ENCODE measurements at places on chromosomes 4 and X.

GRCh38 chrX:475926-476723 lies 89.4 kb upstream of the PPP2R3B start:
- DNase-seq: no peak

GRCh38 chr4:168384437-168385141 lies 66.0 kb upstream of the DDX60 start:
- no peak for DNase-seq

- no peak for DNase-seq
Measured at GRCh38 chr4:23422878-23423277, 467.0 kb downstream of the PPARGC1A start.

- no peak for DNase-seq
Measured at GRCh38 chr4:57156242-57156990, 46.2 kb upstream of the IGFBP7 start.

- DNase-seq: no peak
Measured at GRCh38 chr4:6794189-6794588, 11.7 kb downstream of the KIAA0232 start.

- no peak for DNase-seq
Measured at GRCh38 chrX:154375156-154375504, 696 bp upstream of the FLNA start.

GRCh38 chrX:150847088-150847487 lies 51.4 kb downstream of the CD99L2 start:
- no peak for DNase-seq

- no peak for DNase-seq
Measured at GRCh38 chr4:36914106-36914505, 330.4 kb upstream of the NWD2 start.

DNA sequence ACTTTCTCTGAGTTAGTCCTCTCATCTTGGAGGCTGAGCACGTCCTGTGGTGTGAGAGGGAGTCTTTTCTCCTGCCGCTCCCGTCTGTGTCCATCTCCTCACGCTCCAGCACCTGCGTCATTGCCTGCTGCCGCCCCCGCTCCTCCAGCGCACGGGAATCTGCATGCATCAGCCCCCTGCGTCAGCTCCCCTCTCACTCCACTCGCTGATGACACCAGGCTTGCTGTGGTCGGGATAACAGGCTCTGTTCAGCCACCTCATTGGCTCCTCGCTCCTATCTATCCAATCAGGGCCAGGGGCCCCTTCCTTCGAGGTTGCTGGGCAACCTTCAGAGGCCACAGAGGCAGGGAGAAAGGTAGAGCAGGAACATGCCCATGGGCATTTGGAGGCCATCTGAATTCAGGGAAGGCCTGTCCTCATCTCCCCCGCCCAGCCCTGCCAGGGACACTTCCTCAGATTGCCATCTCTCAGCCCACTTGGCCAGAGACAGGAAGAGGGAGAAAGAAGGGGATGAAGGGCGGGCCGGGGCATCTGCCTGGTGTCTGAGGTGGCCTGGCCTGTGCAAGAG lies 9.3 kb downstream of the ZNF185 start:
- no peak for DNase-seq

DNA sequence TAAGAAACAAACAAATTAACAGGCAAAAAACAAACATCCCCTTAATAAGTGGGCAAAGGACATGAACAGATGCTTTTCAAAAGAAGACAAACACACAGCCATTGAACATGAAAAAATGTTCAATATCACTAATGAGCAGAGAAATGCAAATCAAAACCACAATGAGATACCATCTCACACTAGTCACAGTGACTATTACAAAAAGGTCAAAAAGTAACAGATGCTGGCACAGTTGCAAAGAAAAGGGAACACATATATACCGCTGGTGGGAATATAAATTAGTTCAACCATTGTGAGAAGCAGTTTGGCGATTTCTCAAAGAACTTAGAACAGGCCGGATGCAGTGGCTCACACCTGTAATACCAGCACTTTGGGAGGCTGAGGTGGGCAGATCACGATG lies 146.1 kb upstream of the NEIL3 start:
- no peak for DNase-seq

- no peak for DNase-seq
Measured at GRCh38 chr4:75321484-75321883, 192.7 kb downstream of the RCHY1 start.

DNA sequence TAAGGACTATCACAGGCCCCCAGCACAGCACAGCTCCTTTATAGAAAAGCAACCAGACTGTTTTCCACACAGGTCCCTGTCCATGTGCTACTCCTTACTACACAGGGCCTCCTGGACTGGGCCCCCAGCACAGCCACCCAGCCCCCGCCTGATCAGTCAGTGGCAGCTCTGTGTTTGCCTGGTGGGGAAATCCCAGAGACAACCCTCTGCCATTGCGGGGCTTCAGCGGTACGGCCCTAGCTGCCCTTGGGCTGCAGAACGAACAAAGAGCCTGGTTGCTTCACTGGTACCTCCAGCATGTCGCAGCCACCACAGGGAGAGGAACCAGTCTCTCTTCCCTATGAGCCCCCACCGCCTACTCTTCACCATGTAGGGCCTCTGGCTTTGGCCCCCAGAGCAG lies 30.7 kb downstream of the CBR4 start:
- no peak for DNase-seq

GRCh38 chr4:98568941-98569663 lies 89.3 kb downstream of the TSPAN5 start:
- no peak for DNase-seq

DNA sequence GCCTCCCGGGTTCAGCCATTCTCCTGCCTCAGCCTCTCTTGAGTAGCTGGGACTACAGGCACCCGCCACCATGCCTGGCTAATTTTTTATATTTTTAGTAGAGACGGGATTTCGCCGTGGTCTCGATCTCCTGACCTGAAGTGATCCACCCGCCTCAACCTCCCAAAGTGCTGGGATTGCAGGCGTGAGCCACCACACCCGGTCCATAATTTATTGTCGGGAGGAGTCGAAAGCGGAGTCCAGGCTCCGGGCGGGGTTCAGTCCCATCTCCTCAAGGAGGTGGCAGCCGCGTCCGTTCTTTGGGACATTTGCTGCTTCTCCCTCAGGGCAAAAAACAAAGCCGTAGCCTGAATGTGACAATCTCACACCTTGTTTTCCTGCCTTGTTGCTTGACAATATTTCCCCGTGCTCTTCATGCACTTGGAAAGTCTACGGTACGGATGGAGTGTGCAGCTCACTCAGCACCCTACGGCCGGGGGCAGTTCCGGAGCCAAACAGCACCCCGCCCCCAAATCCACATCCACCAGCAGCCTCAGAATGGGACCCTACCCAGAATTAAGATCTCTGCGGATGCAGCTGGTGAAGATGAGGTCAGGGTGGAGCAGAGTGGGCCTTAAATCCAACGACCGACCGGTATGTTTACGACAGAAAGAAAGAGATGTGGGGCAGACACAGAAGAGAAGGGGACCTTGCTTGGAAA lies 9.6 kb downstream of the GTPBP6 start:
- no peak for DNase-seq

- DNase-seq: no peak
Measured at GRCh38 chr4:104826171-104826570, 320.5 kb upstream of the TET2 start.

GRCh38 chr4:107333518-107333917 lies 297.4 kb upstream of the DKK2 start:
- no peak for DNase-seq

DNA sequence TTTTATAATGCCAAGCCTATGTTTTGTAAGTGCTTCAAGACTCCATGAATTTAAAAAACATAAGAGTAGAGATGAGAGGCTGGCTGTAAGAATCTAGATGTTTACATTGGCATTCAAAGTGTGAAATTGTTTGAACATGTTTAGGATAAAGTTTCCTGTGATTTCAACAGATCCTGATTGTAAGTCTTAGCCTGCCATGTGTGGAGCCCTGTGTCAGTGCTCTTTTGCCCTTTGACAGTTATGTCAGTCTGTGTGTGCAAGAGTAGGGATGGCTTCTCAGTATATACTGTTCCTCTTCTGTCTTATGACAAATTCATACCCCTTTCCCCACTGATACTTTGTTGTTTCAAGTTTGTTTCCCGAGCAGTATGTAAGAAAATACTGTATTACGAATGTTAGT lies 68.2 kb downstream of the USP9X start:
- no peak for DNase-seq

- DNase-seq: no peak
Measured at GRCh38 chr4:18533262-18533775, 511.8 kb upstream of the LCORL start.

- no peak for DNase-seq
Measured at GRCh38 chr4:71257761-71258160, 81.1 kb upstream of the SLC4A4 start.

DNA sequence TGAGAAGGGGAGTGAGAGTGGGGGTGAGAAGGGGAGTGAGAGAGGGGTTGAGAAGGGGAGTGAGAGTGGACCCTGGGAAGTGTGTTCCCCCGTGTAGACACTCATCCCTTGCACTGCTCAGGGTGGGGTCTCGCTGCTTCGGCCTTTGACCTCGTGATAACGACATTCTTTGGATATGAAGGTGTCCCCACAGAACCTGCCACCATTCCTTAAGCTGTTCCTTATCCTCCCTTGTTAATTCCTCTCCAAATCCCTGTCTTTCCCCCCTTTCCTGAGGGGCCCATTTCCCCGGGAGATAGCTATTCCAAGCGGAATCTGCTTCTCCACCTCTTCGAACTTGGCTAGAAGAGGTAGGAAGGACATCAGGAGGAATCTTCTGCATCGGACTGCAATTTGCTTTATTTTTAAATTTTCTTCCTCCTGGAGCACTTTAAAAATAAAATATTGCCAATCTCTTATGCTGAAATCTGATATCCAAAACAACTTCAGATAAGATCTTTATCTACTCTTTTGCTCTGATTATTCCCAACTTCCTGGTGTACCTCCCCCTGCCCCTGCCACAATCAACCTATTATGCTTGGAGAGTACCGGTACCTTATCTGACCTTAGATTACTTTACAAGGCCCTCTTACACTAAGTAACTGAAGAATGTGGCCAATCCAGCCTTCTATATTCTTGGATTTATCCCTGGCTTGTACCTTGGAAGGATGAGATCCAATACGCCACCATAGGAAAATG lies 15.6 kb downstream of the TRIML1 start:
- DNase-seq: no peak

DNA sequence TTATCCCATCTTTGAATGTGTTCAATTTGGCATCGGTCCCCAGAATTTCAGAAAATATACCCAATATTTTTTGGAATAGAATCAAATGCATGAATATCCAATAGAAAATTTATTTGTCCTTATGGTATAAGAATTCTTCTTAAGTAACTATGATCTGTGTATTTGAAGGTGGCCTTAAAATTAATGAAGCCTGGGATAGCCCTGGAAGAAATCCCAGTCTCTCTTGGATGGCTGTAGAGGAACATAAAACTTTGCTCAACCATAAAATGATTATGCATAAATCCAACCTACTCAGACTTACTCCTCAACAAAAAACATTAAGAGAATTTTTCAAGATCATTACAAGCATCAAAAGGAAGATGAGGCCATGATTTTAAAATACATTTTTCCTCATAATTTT lies 269.4 kb upstream of the SMIM31 start:
- no peak for DNase-seq

All from stimulated activated CD4-positive, alpha-beta T cell treated with anti-CD3 and anti-CD28 coated beads, Interleukin-12 subunit alpha, Interleukin-12 subunit beta, amount 100 ng/mL, for 4 hours (primary cell).